CMK (cell line): ENCODE measurements at places on chromosomes 4 and X.

DNA sequence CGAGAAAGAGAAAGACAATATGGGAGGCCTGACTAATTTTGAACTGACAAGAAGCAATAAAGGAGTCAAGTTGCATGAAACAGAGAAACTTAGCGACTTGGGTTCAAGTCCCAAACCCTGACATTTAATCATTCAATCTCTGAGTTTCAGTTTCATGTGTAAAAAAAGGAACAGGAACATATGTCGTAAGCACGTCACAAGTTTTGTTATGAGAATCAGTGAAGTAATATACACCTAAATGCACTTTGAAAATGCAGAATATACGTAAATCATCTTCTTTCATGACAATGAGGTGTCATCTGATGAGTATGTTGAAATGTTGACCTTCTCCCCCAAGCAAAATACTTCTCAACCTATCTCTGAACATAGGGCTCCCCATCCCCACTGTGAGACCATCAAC, 10.4 kb downstream of the ACOT9 start:
- DNase-seq, result no peak

GRCh38 chrX:108267557-108267956, 170.7 kb downstream of the COL4A6 start:
- no peak for DNase-seq

GRCh38 chr4:99885063-99885664, 9.1 kb downstream of the LAMTOR3 start:
- DNase-seq, result no peak

DNA sequence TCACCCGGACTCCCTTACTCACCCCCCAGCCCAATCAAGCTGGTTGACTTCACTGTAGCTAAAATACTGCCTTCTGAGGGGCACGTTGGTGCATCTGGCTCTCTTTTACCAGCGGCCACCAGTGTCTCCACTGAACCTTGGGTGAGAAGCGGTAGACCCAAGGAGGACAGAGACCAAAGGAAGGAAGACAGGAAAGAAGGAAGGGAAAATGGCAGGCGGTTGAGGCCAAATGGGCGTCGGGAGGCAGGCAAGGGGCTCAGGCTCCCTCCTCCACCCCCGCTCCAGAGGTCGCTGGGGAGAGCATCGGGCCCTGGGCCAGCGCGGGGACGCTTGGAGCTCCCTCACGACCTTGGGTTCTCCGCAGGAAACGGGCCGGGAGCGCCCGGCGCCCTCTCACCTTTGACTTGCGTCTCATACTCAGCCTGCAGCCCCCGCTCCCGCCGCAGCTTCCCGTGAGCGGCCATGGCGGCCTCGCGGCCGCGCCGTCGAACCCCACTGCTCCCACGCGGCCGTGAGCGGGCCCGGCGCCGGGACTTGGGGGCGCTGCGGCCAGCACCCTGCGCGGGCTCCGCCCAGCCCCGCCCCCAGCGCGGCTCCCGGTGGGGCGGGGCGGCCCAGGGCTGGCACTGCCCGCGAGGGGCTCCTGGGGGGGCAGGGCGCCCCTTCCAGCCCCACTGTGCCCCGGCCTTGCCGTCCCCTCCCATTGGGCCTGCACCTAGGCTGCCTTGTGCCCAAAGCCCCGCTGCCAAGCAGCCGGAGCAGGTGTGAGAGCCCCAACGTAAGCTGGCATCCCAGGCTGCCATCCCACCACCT, at the start of gene ARHGAP4:
Gene ARHGAP4 (minus strand): TSS at position 526 of the 813 bp plus-strand sequence. CDS start 62 bp downstream, at position 464.
- no peak for DNase-seq

DNA sequence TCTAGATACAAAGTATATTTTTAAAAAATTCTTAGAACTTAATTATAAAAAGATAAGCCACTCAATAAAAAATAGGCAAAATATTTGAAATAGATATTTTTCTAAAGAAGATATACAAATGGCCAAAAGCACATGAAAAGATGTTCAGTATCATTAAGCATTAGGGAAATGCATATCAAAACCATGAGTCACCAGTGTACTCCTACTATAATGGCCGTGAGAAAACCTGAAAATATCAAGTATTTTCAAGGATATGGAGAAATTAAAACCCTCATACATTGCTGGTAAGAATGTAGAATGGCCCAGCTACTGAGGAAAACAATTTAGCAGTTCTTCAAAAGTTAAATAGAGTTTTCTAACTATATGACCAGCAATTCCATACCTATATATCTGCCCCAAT, 337.9 kb downstream of the CAMK2D start:
- no peak for DNase-seq

DNA sequence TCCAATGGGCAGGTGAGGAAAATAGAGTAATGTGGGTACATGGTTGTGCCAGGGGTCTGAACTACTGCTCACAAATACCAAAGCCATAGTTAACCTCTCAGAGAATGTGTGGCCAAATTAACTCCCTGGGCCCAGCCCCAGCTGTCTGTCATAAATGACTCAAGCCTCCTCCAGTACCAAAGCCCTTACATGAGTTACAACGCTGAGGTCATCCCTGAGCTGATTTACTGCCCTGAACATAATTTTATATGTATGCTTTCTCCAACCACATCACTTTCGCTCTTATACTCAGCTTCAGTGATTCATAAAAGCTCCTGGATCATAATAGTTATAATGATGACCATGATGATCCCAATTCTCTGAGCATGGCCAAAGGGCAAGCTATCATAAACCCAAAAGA, 283.9 kb downstream of the NKX6-1 start:
- no peak for DNase-seq

- DNase-seq, result peak; percentile 76
These were observed at the start of gene BOD1L1 for GRCh38 chr4:13627606-13628311. Gene BOD1L1 (minus strand): TSS chr4:13627725. CDS start chr4:13627587, 138 bp downstream.

DNA sequence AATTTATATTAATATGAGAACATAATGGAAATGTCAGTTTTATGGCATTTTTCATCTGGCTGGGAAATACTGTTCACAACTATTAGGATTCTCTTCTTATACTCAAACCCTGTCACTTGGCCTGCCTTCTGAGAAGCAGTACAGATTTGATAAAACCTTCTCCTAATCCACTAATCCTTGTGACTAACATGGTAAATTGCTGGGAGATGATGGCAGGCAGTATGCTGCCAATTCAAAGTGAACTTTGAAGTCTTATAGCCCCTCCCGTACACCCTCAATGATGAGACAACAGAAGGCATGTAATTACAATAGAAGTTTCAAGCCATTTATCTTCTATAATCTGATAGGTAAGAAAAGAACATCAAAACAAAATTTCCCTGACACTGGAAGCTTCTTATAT, 36.9 kb downstream of the PAQR3 start:
- no peak for DNase-seq

DNA sequence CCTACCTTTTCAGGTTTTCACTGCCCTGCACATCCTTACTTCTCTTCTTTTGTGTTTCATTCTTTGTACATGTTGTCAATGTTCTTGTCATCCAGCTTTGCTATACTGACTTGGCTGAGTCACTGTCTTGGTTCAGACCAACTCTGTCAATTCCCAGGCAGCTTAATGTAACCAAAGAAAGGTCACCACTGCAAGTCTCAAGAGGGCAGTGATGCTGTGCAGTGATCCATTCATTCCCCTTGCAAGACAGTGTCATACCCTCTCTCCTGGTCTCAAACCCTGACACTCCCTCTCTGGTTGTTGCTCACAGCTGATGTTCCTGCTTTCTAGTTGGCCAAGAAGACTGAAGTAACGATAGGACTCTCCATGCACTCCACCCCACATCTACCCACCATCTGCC, 17.5 kb downstream of the RAB39B start:
- DNase-seq, result no peak

DNA sequence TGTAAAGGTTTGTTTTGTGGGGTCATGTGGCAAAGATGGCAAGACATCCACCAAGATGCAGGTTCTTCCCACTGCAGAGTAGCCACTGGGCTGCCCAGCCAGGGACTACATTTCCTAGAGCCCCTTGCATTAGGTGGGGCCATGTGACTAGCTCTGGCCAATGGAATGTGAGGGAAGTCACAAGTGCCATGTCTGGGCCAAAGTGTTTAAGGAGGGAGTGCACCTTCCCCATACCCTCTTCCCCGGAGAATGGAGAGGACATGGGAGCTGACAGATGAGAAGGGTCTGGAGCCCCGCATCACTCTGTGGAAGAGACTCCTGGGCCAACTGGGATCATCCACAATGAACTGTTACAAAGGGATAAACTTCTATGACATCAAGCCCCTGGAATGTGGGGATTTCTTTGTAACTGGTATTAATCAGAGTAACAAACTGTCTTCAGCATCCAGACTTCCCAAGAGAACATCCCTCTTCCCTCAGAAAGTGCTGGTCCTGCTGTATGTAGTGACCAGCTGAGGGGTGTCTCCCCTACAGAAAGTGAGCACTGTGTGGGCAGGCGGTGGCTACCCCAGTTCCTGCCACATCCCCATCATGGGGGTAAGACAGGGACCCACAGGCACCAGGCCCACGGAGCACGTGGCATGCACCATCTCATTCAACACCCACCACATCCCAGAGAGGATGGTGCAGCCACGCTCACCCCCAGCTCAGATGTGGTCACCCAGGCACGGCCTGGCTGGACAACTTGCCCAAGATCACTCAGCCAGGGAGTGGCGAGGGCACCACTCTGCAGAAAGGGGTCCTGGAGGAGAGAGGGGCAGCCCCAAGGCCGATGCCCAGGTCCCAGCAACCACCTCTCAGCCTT, 10.9 kb downstream of the PPP2R2C start:
- no peak for DNase-seq

- no peak for DNase-seq
These were observed 39.1 kb upstream of the PRPS1 start for GRCh38 chrX:107589243-107589642.

DNA sequence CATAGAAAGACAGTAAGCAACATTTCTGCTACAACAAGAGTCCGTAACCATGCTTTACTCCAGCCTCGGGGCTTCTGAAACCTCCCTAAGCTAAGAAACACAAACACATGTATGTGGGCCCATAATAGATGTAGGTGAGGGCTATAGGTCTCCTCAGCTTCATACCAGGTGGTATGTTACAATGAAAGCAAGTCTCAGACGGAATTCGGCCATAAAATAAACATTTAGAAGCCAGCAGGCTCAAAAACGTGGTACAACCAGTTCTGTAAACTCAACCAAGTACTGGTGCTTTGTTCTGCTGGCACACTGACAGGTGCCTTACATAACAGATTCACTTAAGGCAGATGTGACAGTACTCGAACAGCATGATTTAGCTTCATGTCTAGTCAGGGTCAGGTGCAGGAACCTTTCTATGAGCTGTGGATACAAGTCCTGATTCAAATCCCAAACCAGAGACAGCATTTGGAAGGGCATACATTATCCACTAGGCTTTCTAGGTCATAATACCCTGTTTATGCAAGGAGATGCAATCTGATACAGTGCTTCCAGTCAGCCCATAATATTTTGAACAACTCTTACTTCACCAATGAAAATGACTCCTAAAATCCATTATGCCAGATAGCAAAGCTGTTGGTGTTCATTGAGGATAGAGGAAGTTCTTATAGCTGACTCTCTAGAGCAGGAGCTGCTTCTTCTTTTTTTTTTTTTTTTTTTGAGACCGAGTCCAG, 113.8 kb upstream of the ENPP6 start:
- no peak for DNase-seq

DNA sequence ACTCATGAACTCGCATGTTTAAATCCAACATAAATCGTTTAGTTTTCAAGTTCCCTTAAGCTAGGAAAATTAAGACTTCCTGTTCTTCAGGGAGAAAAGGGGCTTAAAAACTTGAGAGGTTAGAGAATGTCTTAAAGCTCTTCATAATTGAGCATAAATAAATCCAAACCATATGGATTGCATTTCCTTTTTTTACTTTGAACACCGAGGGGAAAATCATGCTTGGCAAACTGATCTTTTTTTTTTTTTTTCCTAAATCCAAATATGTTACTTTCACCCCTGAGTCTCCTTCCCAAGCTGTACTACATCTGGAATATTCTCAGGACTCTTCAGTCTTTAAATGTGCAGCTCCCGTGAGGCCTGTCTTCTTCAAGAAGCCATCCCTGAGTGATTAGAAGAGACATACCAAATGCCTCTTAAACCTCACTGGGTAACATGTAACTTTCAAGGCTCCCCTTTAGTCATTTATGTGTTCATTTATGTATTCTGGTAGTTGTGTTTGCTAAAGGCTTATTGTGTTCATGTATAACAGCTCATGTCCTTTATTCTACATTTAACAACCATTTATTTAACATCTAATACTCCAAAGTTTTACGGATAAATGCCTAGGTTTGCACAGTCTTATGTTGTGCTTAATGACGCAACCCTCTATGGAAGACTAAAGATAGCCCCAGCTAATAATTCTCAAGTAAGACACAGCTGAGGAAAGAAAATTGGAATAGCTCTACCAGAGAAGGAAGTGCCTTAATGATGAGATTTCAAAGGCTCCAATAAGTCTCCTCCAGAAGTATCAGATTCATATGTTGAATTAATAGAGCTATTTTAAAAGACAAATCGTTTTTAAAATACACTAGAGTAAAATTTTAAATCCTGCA, 107.0 kb downstream of the AGTR2 start:
- no peak for DNase-seq

- no peak for DNase-seq
These were observed 39.5 kb downstream of the GPC4 start for GRCh38 chrX:133375615-133376340.

DNA sequence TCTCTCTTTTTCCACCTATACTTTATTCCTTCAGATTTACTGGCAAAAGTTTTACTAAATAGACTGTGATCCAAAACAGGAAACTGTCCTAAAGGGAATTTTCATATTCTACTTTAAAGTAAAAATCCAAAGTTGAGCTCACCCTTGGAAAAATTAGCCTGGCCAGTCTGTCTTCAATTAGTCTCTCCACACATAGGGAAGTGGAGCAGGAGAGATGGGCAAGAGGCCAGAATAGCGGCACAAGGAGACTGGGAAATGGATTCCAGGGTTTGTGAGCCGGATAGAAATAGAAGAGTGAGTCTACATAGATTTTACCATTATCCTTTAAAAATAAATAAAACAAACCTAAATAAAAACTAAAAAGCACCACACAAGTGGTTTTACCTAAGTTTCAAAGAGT, 16.2 kb upstream of the FRMD7 start:
- no peak for DNase-seq

DNA sequence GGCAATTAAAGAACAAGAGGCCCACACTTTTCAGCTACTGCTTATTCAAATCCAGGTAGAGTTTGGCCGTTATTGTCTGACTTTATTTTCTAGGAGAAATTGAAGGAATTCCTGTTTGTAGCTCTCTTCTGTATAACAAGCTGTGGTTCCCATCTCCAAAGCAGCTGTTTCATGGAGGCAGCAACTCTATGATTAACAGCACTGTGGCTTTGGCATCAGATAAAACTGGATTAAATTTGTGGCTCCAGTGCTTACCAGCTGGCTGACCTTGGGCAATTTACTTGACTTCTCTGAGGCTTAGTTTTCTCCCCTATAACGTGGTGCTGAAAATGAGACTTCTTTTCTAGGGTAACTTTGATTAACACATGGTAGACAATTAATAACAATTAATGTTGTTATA, 28.1 kb downstream of the SLC30A9 start:
- no peak for DNase-seq
